ENCODE measurements at places on chromosomes 2 and 18.

DNA sequence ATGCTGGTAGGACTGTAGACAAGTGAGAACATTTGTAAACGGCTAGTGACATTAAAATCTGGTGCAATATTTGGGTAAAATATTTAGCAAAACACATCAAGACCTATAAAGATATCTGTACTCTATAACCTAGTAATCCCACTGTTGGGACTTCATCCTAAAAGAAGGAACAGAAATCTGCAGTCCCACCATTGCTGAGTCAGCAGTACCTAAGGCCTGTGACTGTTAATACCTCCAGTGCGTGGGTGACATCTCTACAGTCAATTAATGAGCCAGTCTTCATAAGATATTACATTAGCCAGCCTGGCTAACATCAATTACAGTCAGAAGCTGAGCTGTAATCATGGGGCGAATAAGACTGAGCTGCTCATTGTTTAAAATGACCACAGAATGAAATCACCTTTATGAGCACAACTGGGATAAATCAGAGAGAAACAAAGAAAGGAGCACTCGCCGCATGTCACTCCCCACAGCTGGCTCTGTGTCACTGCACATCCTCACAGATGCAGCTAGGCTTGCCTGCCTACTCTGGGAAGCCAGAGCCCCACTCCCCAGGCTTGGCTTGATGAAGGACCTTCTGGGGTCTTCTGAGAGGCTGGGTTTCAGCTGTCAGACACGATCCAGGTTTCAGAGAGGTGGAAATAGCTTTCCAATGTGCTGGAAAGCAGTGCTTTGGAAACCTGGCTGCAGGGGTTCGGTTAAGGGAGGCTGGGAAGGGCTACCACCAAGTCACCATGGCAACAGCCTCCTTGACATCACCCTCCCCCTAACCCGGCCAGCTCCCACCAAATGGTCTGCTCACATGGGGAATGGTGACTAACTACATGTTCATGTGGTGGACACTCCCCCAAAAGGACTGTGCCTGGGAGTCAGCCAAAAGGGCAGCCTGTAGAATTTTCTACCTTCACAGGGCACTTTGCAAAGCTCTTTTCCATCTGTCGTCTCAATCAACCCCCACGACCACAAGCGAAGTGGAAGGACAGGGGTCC, 145.0 kb downstream of the ZBTB7C start:
- DNase-seq, result no peak

DNA sequence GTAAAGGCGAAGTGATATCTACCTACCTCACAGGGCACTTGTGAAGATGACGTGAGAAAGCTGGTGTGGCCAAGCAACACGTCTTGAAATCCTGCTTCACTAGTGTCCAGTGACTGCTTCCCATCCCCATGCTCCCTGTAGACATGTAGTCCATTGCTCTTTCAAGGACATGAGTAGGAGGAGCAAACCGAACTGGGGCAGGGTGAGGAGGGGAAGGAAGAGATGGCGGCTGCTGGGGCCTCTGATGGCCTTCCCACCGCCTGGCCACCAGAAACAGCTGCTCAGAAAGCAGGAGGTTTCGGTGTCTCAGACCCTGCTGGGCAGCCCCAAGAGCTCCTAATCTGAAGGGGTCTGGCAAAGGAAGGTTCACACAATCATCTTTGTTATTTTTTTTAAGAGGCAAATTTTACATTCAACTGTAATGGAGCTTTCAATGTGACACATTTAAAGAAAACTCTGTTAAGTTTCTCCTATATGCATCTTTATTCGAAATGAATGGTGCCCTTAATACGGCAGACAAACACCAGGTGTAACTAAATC, 14.7 kb downstream of the CPLX4 start:
- no peak for DNase-seq

DNA sequence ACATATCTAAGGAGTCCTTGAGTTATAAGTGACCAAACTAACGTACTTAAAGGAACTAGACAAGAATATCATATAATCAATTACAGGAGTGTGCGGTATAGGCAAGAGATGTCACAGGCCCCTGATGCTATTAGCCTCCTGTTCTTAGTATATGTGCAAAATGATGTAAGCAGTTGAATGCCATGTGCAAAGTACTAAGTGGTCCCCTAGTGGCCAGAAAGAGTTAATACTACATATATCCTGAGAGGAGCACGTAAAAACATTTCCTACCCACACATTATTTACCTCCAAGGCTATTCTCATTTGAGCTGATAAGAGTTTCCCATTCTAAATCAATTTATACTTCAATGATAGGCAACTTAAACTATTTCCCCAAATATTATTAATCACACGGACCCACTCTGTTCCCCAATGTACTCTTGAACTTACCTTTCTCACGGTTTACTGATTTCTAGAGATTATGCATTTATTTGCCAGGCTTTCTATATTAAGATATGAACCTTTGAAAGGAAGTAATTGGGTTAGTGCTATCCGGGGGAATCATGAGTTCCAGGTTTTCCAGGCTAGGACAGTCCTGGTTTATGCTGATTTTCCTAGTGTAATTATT, 158.0 kb upstream of the KLHL14 start:
- no peak for DNase-seq

DNA sequence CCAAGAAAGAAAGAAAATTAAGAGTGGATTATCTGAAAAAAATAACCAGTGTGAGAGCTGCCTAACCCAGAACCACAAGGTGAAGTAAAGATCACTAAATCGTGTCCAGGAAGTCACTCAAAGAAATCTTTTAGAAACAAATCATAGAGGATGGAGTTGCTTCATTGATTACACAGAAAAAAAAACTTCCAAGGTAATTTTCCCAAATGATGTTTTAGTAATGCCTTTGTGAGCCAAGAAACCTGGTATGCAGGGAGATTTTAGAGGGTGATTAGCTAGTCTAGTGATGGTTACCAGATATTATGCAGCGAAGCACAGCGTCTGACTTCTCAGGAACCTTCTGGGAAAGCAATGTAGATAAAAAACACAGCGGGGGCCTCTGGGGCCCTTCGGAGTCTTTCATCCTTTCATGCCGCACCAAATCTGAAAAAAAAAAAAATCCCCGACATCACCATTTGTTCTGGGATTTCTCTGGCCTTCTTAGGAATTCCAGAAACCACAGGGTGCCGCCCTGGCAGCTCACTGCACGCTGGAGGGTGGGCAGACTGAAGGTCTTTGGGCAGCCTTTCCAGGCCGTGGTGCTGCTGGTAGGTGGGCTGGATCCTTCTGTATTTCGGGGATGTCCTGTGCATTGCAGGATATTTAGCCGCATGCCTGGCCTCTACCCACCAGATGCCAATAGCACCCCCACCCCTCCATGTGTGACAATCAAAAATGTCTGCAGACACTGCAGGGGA, 17.3 kb downstream of the ALPK2 start:
- no peak for DNase-seq

DNA sequence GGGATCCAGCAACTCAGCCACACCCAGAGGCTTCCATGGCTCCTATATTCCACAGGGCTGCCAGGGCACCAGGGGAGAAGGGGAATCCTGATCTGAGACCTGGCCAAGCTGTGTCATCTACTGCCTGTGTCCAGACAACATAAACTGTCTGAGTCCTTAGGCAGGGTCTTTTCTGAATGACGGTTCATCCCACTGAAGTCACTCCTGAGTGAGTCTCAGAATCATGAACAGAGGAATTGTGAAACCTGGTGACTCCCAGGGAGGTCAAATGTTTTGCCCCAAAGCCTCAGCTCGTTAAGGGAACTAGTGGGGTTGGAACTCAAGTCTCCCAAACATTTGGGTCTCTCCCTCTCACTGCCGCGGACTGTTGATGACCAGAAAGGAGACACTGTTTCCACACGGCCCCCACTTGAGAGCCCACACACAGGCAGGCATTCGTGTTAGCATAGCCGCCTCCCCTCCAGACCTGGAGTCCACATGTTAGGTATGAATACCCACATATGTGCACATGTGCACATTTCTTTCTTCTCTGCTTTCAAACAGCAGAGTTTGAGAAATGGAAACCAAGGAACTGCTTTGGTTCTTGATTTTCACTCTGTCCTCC, 125.0 kb upstream of the MSH6 start:
- DNase-seq, result no peak

GRCh38 chr2:163592954-163593622, 142.7 kb downstream of the FIGN start:
- no peak for DNase-seq

DNA sequence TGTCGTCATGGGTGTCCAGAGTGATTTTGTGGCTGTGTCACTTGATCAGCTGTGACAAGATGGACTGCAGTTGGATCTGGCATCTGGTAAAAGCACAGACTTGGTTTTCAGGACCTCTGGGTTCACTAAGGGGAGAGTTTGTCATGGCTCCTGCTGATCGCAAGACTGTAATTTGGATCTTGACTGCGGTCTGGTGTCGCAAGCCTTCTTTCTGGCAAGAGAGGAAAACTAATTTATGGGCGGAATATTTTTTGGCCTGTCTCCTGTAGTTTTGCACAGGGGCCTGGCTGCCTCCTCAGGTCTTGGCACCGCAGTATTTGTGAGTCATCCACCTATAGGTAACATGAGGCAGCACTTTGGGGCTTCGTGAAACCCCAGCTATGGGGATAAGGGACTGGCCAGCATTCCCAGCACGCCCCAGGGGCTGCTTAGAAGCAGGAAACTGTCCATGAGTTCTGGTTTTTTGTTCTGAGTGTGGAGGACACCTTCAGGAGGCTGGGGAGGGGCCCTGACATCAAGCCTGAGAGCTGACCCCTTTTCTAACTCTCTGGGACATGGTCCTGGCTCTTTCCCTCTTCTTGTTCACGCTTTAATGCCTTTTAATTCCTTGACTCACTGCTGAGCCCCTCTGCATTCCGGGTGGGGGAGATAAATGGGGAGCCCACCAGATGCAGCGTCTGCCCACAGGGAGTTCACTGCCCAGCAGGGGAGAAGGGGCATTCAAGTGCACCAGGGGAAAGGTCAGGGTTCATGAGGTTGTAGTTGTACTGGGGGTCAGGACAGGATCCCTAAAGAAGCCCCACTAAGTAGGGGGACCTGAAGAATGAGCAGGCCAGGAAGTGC, 12.2 kb downstream of the SH3BP4 start:
- no peak for DNase-seq

- DNase-seq, result no peak
Observed at GRCh38 chr2:33029459-33029858, 82.7 kb downstream of the LTBP1 start.

GRCh38 chr18:27185025-27185763, at the start of gene CHST9:
CHST9 (minus strand) TSS chr18:27185308; CDS start chr18:27142809, 42,499 bp downstream.
- no peak for DNase-seq

Data from activated CD8-positive, alpha-beta T cell treated with anti-CD3 and anti-CD28 coated beads for 36 hours (primary cell).